Fibroblast of the aortic adventitia (primary cell): ENCODE measurements at places on chromosomes 5 and 9.

DNA sequence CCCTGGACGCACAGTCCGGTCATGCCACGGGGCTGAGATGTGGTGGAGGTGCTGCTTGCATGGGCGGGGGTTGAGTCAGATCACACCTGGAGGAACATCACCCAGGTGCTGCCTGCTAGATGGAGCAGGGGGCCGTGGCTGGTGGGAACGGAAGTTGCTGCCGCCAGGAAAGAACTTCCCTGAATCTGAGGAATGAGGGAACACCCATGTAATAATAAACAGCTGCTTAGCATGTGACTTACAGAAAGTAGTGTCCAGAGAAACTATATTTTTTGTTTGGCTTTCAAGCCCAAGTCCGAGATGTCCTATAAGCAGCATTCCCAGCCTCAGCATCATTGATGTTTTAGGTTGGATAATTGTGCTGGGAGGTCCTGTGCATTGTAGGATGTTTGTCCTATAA, 27.1 kb upstream of the FAM240B start:
- DNase-seq = no peak

DNA sequence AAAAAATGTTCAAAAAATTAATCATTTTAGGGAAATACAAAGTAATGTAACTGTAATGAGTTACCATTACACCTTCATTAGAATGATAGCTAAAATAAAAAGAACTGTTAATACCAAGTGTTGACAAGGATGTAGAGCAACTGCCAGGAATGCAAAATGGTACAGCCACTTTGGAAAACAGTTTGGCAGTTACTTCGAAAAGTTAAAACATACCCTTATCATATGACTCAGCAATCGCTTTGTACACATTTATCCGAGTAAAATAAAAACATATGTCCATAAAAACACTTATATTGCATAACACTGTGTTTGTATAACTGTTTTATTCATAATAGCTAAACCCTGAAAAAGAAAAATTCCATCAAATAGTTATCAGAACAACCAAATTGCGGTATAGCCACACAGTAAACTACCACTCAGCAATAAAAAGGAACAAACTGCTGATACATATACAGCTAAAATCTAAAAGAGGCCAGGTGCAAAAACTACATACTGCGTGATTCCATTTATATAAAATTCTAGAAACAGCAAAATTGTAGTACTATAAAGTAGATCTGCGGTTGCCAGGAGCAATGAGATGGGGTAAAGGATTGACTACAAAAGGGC, 61.7 kb downstream of the RFX3 start:
- peak; percentile 55 for DNase-seq

DNA sequence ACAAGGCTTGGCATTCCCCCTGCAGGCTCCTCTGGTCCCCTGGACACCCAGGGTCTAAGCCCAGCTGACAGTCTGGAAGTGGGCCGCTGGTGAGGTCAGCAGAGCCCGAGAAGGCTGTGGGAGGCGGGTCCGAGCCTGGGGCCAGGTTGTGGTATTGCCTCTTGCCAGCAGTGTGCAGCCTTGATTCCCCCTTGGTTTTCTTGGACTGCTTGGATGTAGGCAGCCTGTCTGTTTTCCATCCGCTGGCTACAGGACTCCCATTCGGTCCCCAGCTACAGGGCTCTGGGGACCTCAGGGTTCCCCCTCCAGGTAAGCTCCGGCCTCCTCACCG, 1.6 kb downstream of the AIF1L start:
- no peak for DNase-seq

DNA sequence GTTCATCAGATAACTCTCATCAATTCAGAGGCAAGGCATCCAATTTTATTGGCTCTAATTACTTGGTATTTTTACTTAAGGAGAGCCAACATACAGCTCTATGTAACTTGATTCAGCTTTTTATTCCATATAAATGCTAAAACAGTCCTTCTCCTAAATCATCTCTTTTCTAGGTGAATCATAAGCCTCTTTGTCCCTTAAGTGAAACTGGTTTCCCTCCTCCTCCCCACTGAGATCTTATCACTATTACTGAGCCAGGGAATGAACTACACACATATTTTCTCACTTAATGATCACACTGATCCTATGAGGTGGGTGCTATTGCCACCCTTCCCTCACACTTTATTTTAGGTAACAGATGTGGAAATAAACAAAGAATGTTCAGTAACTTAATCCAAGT, 1143.8 kb downstream of the MAT2B start:
- peak; percentile 3 for DNase-seq

- DNase-seq = peak; percentile 77
Observed at GRCh38 chr5:154072414-154073171, 33.8 kb downstream of the MFAP3 start.

- no peak for DNase-seq
Observed at GRCh38 chr5:1056611-1057484, 48.2 kb downstream of the NKD2 start.

GRCh38 chr9:89496645-89497256, 1.2 kb downstream of the SEMA4D start:
- no peak for DNase-seq

- no peak for DNase-seq
Observed at GRCh38 chr5:151476016-151476415, 28.6 kb downstream of the SLC36A1 start.

DNA sequence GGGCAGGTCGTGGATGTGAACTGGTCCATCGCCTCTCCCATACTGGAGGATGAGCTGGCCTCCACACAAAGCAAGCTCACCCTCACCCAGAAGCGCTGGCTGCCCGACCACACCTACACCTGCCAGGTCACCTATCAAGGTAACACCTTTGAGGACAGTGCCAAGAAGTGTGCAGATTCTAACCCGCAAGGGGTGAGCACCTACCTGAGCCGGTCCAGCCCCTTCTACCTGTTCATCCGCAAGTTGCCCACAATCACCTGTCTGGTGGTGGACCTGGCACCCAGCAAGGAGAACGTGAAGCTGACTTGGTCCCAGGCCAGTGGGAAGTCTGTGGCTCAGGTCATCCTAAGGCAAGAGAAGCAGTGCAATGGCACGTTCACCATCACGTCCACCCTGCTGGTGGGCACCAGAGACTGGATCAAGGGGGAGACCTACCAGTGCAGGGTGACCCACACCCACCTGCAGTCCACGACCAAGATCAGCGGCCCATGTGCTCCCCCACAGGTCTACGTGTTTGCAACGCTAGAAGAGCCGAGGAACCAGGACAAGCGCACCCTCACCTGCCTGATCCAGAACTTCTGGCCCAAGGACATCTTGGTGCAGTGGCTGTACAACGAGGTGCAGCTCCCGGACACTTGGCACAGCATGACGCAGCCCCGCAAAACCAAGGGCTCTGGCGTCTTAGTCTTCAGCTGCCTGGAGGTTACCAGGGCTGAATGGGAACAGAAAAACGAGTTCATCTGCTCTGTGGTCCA, 71.3 kb downstream of the INSL6 start:
- DNase-seq = no peak

- peak; percentile 33 for DNase-seq
Observed at GRCh38 chr5:95631991-95632675, 12.2 kb downstream of the GPR150 start.

GRCh38 chr5:77117161-77117560, 30.1 kb upstream of the ZBED3 start:
- no peak for DNase-seq

GRCh38 chr5:10768328-10768899, 7.4 kb upstream of the DAP start:
- no peak for DNase-seq

- no peak for DNase-seq
Observed at GRCh38 chr9:93464876-93465275, 11.5 kb upstream of the FAM120AOS start.

GRCh38 chr5:102832445-102832844, 77.3 kb downstream of the PAM start:
- peak; percentile 30 for DNase-seq

DNA sequence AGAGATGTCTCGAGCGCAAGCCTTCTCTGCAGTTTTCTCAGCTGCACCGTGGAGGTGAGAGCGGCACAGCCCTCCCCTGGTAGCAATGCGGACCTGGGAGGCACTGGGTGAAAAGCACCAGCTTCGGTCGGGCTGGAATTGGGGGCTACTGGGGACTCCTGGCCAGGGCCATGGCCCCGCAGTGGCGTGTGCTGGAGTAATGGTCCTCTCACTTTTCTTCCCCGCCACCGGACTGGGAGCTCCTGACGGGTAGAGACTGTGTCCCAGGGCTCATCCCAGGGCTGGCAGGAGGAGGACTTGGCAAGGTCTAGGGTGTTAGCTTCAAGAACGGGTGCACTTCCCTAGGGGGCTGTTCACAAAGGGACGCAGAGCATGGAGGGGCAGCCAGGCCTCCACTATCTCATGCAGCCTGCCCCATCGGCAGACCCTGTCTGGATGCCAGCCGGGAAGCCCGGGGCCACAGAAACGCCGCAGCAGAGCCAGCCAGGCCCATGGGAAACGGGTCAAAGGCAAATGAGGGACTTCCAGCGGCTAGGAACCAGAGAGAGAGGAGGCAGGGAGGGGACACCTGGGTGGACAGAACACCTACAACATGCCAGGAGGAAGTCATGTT, 92.6 kb upstream of the MVB12B start:
- DNase-seq = no peak

GRCh38 chr5:36875790-36876298, 725 bp upstream of the NIPBL start:
- DNase-seq = peak; percentile 71

DNA sequence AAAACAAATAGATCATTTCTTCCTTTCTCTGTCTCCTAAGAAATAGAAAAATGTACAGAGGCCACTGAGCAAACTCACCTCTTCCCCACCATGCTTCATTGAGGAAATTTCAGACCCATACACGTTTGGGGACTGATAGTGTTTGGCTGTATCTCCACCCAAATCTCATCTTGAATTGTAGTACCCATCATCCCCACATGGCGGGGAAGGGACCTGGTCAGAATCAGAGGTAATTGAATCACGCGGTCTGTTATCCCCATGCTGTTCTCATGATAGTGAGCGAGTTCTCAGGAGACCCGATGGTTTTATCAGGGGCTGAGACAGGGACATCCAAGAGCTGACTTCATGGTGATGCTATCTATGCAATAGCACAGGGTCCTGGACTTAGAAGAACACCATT, 1655.8 kb downstream of the MAT2B start:
- DNase-seq = no peak

DNA sequence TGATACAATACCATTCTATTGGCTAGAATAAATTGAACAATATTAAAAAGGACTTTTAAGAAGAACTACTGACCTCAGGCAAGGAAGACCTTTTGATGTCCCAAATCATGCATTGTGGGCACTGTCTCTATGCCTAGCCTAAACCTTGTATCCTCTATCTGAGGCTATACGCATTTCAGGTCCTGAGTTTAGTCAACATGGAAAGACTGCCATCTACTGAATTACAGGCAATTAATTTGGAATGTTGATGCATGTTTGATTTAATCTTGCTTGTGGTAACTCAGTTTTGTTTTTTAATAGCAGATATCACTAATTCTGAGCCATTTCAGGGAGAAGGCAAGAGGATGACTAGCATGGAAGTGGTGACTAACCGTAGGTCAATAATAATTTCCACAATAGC, 585.3 kb upstream of the CCNG1 start:
- no peak for DNase-seq

GRCh38 chr5:36055984-36056383, 10.7 kb downstream of the UGT3A2 start:
- no peak for DNase-seq

- peak; percentile 39 for DNase-seq
Observed at GRCh38 chr5:102561894-102562760, 63.3 kb upstream of the SLCO6A1 start.

DNA sequence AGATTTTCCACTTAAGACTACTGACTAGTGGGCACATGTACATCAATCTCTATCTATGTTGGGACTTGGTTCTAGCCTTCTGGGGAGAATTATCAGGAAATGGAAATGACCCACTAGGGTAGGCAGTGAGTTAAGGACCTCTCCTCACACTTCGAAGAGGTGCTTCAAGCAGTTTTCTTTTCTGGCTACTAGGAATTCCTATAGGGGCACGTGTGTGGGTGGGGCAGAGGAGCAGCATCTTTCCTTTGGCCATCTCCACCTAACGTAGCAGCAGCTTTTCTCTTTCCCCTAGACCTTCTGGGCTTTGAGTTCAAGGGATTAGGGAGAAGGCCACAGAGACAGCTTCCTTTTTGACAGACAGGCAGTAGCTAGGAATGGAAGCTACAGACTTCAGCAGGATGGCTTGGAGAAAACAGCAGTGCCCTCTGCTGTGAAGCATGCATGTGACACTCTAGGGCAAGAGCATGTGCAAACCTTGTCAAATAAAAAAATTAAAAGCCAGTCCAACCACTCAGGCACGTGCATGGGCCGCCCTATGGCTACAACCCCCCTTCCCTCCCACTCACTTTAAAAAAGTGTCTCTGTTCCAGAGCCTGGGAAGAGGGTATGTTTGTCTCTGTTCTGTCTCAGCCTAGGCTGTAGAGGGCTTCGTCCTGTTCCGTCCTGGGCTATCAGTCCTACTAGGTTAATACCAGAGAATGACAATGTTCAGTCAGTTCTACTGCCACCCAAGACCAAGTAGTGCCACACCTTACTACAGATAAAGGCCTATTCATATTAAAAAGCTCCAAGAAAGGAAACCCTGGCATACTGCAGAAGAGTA, 8.7 kb upstream of the GFRA3 start:
- DNase-seq = peak; percentile 78

DNA sequence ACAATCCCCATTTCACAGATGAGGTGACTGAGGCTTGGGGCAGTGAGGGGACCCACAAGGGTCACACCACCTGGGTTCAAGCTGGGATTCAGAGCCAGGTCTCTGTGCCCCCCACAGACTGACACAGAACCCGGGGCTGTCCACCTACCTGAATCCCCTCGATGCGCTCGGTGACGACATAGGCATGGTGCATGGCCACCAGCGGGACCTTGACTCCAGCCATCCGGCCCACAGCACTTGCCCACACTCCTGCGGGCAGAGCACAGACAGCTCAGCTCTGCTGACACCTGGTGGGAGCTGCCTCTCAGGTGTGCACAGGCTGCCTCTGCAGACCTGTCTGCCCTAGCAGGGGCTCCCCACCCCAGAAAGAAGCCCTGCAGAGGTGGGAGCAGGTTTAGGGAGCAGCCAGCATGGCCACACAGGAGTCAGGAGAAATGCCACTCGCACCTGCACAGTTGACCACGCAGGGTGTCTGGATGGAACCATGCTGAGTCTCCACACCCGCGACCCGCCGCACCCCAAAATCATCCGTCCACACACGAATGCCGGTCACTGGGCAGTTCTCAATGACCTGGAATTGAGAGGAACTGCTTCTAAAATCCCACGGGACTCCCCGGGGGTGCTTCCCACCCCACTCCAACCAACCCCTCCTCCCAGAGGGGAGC, 8.4 kb downstream of the SARDH start:
- no peak for DNase-seq

DNA sequence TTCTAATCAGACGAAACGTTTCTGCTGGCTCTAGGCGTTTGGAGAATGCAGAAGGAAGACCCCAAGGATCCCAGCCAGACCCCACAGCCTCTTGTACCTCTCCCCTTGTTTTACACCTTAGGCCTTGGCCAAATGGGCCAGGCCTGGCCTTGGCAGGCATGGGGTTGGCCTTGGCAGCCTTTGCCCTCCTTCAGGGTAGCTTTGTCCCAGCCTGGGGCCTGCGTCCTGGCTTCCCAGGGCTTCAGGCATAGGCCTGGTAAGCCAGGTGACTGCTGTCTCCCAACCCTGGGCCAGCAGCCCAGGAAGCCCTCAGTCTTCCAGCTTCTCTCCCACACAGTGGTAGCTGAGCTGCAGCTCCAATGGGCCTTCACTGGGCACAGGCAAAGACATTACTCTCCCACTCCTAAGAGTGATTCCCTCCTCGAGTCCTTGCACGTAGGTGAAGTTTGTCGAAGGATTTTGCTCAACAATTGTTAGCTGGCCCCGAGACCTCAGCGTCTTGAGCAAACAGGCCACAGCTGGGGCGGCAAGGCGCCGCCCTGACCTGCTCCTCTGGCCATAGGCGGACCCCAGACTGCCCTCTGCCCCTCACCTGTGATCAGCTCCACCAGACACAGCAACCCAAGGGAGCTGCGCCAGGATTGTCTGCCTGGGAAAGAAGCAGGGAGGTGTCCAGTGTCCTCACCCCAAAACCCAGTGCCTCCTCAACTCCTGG, 1.1 kb upstream of the PITX1 start:
- no peak for DNase-seq
